ENCODE measurements at places on chromosomes 2 and 18.

DNA sequence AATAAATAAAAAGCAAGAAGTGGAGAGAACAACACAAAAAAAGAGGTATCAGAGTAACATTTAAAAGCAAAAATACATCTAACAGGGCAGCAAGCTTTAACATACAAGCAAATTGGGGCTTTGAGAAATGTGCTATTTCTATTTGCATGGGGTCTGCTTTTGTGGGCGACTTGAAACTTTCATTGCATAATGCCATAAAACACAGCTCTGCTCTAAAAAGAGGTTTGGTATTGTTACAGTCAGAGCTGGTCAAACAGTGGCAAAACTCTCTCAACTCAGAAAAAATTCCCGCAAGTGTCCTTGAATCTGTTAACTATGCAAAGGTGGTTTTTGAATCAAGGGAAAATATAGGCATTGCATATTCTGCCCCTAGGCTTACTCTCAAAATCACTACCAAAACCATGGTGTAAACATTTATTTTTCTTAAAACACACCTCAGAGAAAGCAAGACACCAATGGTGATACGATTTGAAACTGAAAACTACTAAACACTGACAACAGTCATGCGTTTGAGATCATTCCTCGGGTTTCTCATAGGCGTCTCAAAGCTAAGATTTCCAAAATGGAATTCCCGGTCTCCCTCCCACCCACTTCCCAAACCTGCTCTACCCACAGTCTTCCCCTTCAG lies 45.5 kb downstream of the RNF152 start:
- DNase-seq, result no peak

GRCh38 chr18:79814373-79814772 lies 16.6 kb downstream of the KCNG2 start:
- no peak for DNase-seq

- no peak for DNase-seq
These were observed 8.1 kb downstream of the MARS2 start for GRCh38 chr2:197713271-197713670.

DNA sequence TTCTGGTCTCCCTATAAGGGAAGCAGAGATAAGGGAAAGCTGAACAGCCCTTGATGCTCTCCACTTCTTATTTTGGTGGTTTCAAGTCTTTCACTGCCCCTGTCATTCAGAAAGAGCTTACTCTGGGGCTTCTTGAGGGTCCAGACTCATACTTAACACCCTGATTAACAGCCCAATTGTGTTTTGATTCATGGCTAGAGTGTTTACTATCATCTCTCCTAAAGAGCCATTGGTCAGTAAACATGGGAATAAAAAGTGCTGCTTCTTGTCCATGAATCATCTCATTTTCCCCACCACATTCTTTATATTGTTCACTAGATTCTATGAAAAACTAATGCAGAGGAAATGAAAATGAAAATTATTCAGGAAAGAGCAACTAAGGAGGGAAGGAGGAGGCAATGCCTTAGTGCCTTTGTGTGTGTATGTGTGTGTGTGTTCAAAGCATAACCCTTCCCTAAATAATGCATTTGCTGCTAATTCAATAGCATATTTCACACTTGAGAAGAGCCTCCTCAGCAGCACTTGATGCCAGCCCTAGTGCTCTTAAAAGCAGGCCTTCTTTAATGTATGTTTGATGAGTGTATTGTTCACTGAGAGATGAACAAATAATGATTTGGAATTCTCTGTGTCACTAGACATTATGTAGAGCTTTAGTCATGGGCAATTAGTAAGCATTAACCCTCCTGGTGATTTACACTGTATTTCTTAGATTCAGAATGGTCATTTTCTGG lies 63.5 kb downstream of the DCC start:
- no peak for DNase-seq

DNA sequence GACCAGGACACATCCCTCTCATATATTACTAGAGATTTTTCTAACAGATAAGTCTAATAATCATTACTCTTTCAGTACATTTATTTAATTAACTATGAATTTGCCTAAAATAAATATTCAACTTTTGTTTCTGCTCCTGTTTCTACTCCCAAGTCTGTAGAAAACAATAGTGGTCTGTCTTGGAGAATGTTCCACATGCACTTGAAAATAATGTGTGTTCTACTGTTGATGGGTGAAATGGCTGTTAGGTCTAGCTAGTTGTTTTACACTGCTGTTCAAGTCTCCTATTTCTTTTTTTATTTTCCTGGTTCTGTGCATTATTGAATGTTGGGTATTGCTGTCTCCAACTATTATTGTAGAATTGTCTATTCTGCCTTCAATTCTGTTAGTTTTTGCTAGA lies 47.2 kb downstream of the SPOPL start:
- no peak for DNase-seq

GRCh38 chr18:70019136-70019535 lies 71.5 kb upstream of the CD226 start:
- no peak for DNase-seq

DNA sequence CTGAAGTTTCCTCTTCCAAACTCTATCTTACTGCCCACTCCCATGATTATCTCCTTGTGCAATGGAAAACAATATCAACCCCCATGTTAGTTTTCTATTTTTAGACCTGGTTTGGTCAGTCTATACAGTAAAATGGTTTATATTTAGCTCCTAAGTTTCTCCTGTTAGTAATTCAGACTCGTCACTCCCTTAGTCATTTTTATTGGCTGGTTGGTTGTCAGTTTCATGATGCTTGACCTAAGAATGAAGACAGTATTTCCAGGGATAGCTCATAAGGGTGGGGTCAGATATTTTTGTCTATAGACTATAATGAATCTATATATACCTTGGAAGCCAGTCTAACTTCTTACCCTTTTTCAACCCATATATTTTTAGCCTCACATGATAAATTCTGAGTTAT lies 61.4 kb upstream of the NEUROD1 start:
- DNase-seq, result no peak

DNA sequence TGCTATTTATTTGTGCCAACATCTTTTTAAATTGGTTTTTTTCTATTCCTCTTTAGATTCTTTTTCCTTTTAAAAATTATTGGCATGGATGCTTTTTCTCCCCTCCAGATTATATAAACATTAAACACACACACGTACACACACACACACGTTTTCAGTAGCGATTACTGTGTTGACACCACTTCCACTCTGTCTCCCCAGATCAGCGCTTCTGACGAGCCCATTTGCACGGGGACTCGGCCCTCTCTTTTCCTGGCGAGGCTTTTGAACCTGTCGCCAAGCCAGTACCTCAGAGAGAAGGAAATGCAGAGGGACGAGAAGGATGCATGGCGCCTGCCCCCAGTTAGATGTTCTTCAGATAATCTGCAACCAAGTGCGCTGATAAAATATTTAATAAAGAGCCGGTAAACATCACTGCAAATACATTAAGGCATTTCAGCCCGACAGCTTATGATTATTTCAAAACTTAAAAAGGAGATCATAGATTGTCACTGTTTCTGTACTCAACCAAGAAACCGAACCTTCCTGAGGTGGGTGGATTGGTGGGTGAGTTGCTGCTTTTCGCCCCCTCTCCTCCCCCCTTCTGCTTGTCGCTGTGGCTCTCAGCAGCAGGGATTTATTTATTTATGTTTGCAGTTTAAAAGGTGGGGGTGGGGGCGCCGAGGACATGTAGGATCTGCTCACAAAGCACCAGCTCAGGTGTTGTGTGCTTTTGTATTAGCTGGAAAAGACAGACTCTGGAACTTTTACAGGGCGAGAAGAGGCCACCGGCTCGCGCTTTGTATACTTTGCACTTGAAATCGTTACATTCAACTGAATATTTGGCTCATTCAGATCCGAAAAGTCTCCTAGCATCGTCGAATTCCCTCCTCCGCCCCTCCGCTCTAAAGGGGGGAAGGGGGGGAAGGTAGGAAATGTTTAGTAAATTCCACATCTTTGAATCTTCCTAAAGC lies 787 bp upstream of the TBR1 start:
- no peak for DNase-seq

- DNase-seq, result no peak
These were observed 3.0 kb downstream of the PIKFYVE start for GRCh38 chr2:208269091-208269490.

GRCh38 chr2:119222863-119223520 lies 642 bp upstream of the STEAP3 start:
- DNase-seq, result no peak

DNA sequence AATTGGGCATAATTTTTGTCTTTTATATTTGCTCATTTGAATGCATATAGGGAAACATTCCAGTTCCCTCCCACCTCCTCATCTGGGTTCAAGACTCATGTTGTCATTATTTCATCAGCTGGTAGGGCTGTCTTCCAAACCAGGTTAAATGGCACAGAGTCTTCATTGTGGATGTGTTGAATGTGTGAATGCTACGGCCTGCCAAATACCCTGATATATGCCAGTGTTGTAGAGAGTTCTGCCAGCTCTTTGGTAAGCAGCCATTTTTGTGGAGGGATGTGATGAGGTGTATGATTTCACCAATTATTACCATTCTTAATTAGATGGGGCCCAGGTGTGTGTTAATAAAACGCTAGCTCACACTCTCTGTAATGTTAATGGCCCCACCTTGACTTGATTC lies 121.7 kb downstream of the LYPD6B start:
- no peak for DNase-seq

DNA sequence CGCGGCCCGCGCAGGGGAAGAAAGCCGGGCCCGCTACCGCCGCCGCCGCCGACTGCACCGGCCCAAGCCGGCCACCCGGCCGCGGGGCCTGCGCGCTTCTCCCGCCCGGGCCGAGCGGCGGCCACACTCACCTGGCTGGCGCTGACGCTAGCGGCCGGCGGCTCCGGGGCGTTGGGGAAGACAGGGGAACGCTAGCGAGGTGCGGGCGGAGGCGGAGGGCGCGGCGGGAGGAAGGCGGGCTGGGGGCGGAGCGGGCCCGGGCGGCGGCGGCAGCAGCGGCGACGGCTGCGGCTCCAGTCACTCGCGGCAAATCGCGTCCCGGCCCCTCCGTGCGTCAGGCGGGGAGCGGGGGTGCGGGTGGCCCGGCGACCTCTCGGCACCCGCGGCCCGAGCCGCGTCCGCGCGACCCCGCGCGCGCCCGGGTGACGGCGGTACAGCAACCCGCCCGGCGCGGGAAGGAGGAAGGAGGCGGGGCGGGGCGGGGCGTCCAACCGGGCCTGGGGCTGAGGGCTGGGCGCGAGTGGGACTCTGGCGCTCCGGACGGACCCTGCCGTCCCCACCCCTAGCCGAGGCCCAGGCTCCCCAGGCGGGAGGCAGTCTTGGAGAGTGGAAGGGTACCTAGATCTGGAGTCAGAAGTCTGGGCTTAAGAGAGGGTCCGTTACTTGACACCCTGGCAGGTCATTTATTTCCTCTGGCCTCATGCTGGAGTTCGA lies at the start of gene SESTD1:
SESTD1 (minus strand) TSS at position 465 of the 714 bp plus-strand sequence. CDS start 72,991 bp downstream, outside the sequence.
- DNase-seq, result peak; percentile 51

DNA sequence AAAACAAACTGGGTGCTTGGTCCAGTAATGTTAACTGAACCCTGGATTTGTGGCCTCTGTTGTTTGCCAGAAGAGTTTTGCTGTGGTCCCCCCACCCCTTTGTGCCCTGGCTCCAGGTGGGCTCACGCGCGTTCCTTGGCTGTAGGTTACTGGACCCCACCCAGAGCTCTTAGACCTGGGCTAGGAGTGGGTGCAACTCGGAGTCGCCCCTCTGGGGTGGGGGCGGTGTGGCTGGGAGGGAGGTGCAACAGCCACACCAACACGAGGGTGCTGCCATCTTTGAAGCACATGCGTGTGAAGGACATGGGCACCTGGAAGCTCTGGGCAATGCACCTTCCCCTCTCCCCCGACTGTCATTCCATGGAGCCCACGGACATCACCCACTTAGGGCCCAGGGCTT lies 92.7 kb downstream of the USP40 start:
- no peak for DNase-seq

GRCh38 chr2:84041506-84041905 lies 417.6 kb downstream of the SUCLG1 start:
- no peak for DNase-seq

DNA sequence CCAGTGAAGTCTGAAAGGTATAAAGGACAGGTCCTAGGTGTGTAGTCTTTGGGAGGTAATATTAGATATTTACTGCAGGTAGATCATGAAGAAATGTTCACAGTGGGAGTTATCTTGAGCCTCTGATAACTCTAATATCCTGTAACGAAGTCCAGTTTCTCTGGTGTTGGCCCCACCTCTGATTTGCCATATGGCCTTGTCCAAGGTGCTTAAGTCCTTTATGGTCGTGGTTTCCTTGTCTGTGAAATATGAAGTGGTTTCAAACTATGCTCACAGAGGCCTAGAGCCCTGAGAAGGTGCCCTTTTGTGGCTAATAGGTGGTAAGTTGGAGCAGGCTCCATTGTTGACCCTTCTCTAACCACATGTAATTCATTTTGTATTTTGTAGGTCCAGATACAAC lies 190.7 kb downstream of the ICOS start:
- DNase-seq, result no peak

DNA sequence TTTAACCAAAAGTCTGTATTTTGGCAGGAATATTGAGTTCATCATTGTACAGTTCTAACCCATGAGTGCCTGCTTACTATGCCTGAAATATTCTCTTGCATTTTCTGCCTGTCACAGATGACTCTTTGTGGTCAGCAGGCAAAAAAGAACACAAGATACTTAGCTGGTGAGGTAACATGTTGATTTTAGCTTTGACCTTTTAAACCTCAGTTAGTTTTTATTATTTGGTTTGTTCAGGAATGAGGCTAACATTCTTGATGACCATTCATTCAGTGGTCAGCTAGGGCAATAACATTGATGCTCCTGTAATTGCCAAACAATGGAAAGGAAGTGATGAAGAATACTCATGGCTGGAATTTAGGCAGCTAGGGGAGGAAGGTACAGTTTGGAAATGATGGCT lies 491.2 kb downstream of the PIK3C3 start:
- no peak for DNase-seq

- DNase-seq, result no peak
These were observed 1033.5 kb upstream of the TMEFF2 start for GRCh38 chr2:193228276-193228675.

GRCh38 chr2:16775899-16776231 lies 110.2 kb upstream of the CYRIA start:
- DNase-seq, result no peak

- no peak for DNase-seq
These were observed 24.1 kb downstream of the HJURP start for GRCh38 chr2:233830111-233830802.

- no peak for DNase-seq
These were observed 64.5 kb upstream of the HDAC4 start for GRCh38 chr2:239465017-239466001.

DNA sequence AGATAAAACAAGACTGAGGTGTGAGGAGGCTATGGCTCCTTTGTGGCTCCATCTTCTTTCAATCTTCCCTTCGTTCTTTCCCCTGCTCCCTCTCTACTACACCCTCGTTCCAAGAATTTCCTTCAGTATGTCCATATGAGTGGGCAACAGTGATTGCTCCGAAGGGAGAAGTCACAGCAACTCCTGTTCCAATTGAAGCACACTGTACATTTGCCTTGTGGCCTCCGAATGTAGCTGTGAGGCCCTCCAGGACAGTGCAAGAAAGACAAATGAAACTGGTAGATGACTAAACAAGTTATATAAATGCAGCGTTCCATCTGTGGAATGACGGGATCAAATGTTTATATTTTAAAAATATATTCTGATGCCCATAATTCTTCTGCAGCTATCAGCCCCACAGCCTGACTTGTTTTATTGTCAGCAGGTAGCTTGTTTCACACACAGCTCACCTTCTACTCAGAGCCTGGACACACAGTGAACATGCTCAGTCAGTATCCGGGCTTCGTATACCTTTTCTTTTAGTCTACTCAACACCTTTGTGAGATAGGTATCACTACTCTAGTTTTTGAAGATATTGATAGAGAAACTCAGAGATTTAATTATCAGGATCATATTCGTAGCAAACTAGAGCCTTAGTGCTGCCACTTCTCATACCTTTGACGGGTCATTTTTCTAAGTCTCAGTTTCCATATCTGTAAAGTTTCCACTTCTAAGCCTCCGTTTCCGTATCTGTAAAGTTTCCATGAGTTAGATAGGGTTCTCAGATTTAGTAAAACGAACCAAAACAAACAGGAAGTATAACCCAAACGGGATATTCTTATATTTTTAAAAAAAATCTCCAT lies 216.7 kb upstream of the STON1 start:
- DNase-seq, result peak; percentile 11

Measured in stimulated activated CD4-positive, alpha-beta T cell treated with anti-CD3 and anti-CD28 coated beads, Interleukin-4, amount 100 ng/mL, for 24 hours (primary cell).